ENCODE measurements at places on chromosomes 7 and 10. TPM values are rescaled to one million over a fixed set of nuclear protein-coding genes. Genes with fewer than 3 reads are reported as not detected.

SORCS3 gene
- not detected for total RNA-seq

CYP26A1 gene
- total RNA-seq = not detected

AKR1C3 gene
- total RNA-seq = 36.9 TPM

LRRC18 gene
- total RNA-seq = not detected

MAGI2 gene
- total RNA-seq = 0.28 TPM

GDF10 gene
- total RNA-seq = not detected
